ENCODE measurements at places on chromosomes 4 and X. TPM values are rescaled to one million over a fixed set of nuclear protein-coding genes. Genes with fewer than 3 reads are reported as not detected.
A peak's percentile ranks its signal among the peaks of the same experiment; 100 is the strongest.

DNA sequence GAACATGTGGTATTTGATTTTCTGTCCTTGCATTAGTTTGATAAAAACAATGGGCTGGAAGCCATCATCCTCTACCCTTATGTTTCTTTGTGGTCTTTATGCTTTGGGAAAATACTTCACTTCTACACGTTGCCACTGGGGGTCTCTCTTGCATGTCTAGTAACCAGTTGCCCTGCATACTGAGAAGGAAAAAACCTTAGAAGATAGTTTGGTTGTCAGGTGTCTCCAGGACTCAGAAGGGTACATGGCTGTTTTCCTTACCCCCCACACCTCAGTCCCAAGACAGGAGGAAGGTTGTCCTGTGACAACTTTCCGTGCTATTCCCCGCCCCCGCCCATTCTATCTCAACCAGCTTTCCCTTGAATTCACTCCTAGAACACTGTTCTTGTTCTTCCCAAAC, 62.1 kb upstream of the LANCL3 start:
- DNase-seq = no peak

DNA sequence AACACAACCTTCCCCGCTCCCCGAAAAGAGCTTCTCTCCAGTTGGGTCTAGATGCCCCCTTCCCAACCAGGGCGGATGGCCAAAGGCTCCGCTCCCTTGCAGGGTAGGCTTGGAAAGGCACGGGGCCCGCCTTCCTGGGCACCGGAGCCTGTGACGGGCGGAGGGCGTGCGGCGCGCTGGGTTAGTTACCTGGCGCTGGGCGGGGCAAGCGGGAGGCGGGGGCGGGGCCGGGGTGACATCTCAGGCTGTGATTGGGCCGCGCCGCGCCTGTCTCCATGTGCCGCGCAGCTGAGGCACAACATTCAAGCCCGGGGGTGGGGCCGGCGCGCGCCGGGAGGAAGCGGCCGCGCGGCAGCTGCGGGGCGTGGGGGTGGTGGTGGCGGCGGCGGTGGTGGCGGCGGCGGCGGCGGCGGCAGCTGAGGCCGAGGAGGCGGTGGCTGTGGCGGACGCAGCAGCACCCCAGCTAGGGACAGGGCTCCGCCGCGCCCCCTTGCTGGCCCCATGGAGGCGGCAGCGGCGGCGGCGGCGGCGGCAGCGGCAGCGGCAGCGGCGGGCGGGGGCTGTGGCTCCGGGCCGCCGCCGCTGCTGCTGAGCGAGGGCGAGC, at the start of gene REPS2:
Gene REPS2, plus strand, starts transcription at position 298 of the 604 bp plus-strand sequence. Its CDS starts 204 bp downstream, at position 502.
- DNase-seq = peak; percentile 68

- DNase-seq = peak; percentile 28
Observed at GRCh38 chrX:45006002-45006800, 133.2 kb downstream of the KDM6A start.

The TRIML1 gene
- total RNA-seq = not detected

The CSAG2 gene
- total RNA-seq = not detected

DNA sequence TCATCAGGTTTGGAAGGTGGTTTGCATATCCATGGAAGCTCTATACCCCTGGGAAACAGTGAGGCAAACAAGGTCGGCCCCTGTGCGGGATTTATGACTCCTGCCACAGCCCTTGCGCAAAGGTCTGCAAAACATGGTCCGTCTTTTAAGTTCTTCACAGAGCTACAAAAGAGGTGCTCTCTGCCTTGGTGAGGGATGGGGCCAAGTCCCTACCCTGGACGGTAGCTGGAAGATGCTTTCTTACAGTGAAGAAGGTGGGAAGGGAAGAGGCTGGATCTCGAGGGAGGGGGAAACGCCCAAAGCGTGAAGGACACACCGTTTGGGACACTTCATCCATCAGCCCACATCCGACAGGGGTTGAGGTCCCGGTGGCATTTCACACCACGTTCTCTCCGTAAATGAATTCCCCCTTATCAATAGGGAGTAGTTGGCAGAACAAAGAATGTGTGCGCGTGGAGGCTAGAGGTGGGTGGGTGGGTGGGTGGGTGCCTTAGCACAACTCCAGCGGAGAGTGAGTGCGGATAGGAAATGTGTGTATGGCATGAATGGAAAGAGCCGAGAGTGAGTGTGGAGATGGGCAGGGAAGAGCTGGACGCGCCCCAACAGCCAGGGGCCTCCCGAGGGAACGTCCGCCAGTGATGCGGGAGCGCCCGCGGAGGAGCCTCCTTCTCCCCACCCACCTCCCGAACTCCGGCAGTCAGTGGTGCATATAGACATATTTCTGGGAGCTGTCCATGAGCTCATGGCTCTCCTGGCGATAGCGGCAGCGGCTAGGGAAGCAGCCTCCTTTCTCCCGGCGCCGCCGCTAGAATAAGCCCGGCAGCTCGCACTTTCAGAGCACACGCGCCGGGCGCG, 68.3 kb downstream of the LARP7 start:
- peak; percentile 5 for DNase-seq

The HS3ST1 gene
- total RNA-seq = not detected

- DNase-seq = no peak
Observed at GRCh38 chr4:81746773-81747172, 275.1 kb upstream of the RASGEF1B start.
